Stimulated activated CD4-positive, alpha-beta T cell treated with anti-CD3 and anti-CD28 coated beads, TNF-alpha, amount 100 ng/mL, for 24 hours (primary cell): ENCODE measurements at places on chromosomes 7 and 10.

GRCh38 chr10:85039311-85039710, 710.9 kb downstream of the CCSER2 start:
- DNase-seq = no peak

GRCh38 chr10:118569241-118569881, 26.1 kb downstream of the PRLHR start:
- DNase-seq = no peak

DNA sequence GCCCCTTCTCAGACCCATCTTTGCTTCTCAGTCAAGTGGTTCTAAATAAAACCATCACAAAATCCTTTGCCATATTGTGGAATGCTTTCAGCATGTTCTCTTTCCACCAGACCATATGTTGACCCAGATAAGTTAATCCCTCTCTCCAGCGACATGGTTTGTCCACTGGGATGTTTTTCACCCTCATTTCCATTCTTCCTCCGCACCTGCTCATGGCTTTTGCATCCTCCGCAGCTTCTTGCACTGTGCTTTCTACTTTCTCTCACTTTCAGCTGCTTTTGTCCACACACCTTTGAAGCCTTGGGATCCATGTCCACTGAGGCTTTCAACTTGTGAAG, 52.3 kb upstream of the WAC start:
- no peak for DNase-seq

- no peak for DNase-seq
Measured at GRCh38 chr10:32393911-32394310, 47.0 kb upstream of the EPC1 start.

DNA sequence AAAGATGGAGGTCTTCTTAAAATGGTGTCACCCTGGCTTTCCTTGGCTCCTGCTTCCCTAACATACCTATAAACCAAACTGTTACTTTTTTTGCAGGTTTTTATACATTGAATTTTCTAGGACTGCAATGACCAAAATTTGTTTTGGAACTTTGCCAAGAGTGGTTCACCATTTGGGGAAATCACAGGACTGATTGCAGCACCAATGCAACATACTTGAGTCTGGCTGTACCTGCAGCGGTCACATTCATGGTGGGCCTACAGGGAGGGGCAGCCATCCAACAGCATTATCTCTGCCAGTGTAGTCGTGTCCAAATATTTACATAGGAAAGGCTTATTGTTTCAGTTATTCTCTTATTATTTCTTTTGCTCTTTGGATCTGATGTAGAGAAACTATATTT, 69.0 kb downstream of the HACD1 start:
- no peak for DNase-seq

- DNase-seq = no peak
Measured at GRCh38 chr7:2204446-2204845, 28.3 kb downstream of the MAD1L1 start.

- no peak for DNase-seq
Measured at GRCh38 chr10:86785968-86786367, 29.5 kb downstream of the BMPR1A start.

GRCh38 chr7:83836028-83836427, 187.1 kb upstream of the SEMA3E start:
- DNase-seq = no peak

GRCh38 chr10:52755297-52756062, 17.1 kb downstream of the MBL2 start:
- no peak for DNase-seq

DNA sequence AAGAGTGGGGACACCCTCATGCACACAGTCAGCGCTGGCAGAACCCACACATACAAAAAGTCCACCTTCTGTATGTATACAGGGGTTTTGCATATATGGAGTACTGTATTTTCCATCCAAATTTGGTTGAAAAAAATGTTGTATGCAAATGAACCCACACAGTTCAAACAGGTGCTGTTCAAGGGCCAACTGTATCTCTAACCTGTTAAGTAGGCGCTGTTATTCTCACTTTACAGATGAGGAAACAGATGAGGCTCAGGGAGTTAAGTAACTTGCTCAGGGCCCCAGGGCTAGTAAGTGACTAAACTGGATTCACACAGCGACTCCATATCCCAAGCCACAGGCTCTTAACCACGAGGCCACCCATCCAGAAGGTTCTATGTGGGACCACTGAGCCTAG, 69.9 kb downstream of the C10orf105 start:
- no peak for DNase-seq

DNA sequence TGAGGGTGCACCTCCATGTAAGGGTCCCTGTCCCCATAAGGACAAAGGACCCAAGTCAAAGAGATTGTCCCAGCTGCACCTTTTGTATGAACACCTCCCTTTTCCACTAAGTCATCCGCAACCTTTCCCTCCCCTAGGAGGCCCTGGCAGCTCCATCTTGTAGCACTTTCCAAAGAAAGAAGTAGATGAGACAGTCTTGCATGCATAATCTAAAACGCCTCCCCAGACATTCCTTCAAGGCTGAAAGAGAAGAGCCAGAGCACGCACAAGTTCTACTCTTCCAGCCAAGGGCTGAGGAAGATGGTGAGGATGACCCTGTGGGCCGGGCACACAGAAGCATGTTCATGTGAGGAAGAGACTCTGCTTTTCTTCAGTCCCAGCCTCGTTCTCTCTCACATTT, 194.4 kb downstream of the TNS3 start:
- DNase-seq = no peak

DNA sequence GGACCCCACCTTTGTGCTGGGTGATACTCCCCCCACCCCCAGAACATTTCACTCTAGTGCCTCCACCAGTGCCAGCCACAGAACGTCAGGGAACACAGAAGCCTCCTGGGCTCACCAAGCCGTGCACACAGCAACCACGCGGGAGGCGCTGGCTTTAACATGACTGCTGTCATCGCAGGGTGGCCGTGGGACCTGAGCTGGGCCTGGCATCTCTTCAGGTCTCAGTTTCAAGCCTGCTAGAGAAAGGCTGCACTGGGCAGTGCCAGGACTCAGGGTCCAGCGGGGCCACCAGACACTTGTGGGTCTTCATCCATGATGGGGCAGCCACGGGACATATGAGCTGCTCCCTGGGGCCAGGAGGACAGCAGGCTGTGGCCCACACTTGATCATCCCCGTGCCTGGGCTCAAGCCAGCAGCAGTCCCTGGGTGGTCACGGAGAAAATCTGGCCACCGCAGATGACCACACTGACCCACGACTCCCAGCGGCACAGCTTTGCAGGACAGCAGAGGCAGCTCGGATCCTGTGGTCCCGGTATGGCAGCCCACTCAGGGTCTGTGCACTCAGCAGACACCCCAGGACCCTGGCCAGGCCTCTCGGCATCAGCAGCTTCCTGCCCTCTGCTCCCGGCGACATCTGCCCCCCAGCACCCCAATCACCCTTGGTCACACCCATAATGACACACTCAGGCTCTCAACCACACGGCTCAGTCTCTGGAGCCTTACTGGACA, 44.2 kb downstream of the CAMK2B start:
- DNase-seq = no peak

- no peak for DNase-seq
Measured at GRCh38 chr7:70210936-70211310, 612.6 kb downstream of the AUTS2 start.

GRCh38 chr10:91034494-91035159, 113.7 kb upstream of the ANKRD1 start:
- DNase-seq = no peak

DNA sequence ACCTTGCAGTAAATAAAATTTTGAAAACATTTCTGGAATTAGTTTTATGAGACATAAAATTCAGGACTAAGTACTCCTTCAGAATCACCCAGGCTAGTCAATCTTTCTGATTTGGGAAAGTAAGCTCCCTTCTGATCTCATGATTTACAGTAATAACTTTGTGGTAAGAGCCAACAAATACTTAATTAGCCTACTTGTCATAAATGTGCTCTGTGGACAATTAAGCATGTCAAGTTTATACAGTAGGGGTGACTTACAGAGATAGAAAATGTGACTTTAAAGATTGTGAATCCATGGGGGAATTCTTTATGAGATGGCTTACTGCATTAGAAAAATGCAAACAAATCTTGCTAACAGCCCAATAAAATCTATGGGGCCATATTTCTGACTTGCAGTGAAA, 616.9 kb upstream of the GHITM start:
- no peak for DNase-seq

DNA sequence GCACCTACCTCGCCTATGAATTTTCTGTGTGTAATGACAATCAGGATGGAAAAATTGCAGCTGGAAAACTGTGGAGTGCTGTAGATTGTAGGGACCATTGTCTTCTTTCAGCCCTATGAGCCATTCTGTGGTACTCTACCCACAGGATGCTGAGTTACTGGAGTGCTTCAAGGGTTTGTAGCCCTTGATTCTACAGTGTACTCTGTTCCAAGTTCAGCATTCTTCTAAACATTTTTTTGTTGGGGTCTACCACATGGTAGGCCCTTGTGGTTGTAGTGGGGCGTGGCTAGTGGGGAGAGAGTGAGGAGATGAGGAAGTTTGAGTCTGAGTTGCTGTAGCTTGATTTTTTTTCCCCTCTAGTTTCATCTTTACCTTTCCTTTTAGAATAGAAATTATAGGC, 33.5 kb downstream of the REEP3 start:
- DNase-seq = no peak

GRCh38 chr10:102555781-102556328, 52.1 kb downstream of the SUFU start:
- DNase-seq = no peak

DNA sequence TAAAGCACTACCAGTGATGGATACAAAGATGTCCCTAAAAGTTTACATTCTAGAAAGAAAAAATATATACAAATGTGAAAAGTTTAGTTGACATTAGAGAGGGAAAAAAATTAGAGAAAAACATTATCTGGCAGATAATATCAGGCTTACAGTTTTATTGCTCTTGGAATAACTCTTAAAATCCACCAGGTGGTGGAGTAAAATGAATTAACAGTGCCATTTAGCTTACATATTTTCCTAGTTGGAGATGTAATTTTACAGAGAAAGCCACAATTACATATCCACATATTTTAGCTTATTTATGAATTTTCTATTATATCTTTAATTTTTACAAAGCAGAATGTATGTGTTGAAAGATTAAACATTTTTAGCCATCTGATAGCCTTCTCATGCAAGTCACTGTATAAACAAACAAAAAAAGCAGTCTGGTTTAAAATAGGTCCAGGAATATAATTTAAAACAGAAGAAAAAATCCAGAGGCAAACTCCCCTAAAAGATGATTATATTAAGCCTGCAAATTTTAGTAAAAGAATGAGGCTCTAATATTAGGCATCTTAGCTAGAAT, 6.5 kb downstream of the CABCOCO1 start:
- no peak for DNase-seq

GRCh38 chr10:133390597-133391248, 3.2 kb upstream of the MTG1 start:
- no peak for DNase-seq

- DNase-seq = no peak
Measured at GRCh38 chr7:10560497-10560896, 413.2 kb upstream of the PHF14 start.

- no peak for DNase-seq
Measured at GRCh38 chr7:136386876-136387275, 409.7 kb upstream of the MTPN start.

DNA sequence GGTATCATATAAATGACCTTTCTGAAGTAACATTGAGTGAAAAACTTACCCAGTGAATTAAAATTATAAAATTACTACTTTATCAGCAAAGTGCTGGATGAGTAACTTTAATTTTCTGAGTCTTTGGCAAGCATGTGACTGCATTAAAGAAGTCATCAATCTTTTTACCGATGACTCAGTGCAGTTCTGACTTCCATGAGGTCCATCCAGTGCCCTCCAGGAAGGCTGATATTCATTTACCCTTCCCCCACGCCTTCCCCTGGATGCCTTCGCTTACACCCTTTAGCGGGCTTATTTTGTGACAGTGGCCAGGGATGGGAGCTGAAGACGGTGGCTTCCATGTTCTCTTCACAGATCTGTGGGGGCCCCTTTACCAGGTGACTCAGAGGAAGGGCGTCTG, 572.9 kb upstream of the PFKP start:
- no peak for DNase-seq

DNA sequence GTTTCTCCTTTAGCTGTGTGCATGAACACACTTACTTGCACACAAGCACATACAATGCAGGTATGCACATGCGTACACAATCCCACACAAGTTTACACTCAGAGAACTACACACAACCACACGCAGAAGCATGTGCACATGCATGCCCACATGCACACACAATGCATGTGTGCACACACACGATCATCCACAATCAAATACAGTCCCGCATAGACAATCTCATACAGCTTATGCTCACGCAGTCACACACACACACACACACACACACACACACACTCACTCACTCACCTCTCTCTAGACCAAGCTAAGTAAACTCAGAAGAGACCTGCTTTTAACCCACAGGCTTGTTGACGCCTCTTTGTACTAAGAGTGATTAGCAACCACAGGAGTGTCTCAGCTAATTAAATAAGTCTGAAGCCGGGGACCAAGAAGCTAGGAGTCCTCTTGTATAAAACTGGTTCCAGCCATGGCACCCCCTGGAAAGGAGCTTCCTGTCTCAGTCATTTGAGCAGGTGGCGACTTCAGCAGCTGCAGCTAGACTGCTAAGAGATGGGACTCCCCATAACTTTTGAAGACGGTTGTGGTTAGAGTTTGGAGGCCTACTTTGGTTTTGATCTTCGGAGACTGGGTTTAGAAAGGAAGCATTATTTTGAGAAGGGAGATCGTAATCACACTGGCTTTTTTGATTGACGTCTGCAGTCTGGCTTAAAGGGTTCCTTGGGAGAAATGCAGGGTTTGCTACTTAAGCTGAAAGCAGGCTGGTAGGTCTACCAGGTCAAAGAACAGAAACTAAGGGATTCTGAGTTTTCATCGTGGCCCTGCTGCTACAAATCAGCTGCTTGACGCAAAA, 82.3 kb upstream of the ADRB1 start:
- DNase-seq = peak; percentile 27

- no peak for DNase-seq
Measured at GRCh38 chr7:113374955-113375354, 256.6 kb upstream of the SMIM30 start.

- no peak for DNase-seq
Measured at GRCh38 chr7:70480927-70481569, 650.9 kb upstream of the GALNT17 start.

DNA sequence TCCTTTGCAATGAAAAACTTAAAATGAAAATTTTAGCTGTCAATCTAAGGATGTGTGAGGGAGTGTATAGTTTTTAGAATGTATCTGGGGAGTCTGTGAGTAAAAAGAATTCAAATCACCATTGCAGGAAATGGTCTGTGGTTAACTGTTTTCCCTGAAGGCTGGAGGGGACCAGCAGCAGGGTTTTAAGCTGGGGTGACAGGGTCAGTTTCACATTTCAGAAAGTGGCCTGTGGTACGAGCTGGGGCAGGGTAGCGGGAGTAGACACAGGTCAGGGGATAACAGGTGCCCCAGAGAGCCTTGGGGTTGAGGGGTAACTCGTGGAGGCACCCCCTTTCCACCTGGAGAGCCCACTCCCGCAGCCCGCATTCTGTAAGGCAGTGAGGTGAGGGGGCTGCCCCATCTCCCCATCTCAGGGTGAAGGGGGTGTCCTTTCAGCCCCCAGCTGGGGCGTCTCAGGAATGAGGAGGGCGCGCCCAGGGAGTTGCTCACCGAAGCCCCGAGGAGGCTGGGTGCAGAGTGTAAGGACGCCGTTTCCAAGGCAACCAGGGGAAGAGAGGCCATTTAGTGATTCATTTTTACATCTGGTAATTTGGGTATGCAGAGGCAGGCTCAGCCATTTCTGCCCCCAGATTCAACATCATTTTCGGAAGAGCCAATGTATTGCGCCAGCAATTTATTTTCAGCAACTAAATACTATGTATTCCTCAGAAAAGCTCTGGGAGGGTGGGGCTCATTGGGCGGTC, 168.9 kb downstream of the SLIT1 start:
- peak; percentile 8 for DNase-seq

- DNase-seq = no peak
Measured at GRCh38 chr7:102841290-102841689, 71.5 kb upstream of the LRRC17 start.
